ENCODE measurements at places on chromosomes 2 and 18. TPM values are rescaled to one million over a fixed set of nuclear protein-coding genes. Genes with fewer than 3 reads are reported as not detected.

LRRTM4 gene
- polyA plus RNA-seq: not detected

POTEI gene
- polyA plus RNA-seq: not detected

STAT4 gene
- polyA plus RNA-seq: 11.6 TPM

TUBB8B gene
- not detected for polyA plus RNA-seq

NAT8 gene
- polyA plus RNA-seq: not detected

GALNT5 gene
- polyA plus RNA-seq: 3.2 TPM

DSG2 gene
- polyA plus RNA-seq: 35.9 TPM

CPO gene
- polyA plus RNA-seq: 0.13 TPM

CFC1 gene
- polyA plus RNA-seq: not detected

DOK1 gene
- polyA plus RNA-seq: 5.1 TPM

CHRNA1 gene
- polyA plus RNA-seq: not detected

AKAIN1 gene
- not detected for polyA plus RNA-seq

NT5C1B gene
- polyA plus RNA-seq: not detected

PTPRM gene
- 39.3 TPM for polyA plus RNA-seq

GRCh38 chr2:118387509-118387908 is 299.2 kb downstream of the INSIG2 start:
- DNase-seq: no peak

DNA sequence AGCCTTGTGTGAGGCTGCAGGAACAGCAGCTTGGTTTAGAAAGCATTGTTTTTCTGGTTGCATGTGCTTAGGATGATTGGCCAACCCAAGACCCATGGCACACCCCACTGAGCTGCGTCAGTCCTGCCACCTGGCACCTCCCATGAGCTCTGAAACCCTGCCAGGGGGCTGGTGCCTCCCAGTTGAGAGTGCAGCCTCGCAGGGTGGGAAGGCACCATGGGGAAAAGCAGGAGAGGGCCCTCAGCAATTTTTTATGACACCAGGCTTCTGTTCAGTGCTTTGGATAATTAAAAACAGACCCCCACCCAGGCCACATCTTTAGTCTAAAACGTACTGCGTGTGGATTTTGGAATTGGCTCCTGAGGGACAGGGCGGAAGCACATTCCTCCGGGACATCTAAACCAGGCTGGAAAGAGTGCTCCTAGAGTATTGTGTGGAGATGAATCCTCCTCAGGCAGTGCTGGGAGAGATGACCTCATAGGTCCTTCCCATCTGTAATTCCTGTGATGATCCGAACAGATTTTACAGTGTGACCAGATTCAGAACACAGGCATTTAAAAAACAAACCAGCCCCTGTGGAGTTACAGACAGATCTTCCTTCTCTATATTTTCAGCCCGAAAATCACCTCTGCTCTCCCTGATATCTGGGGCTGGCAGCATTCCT is 438.3 kb downstream of the ZNF521 start:
- no peak for DNase-seq

DNA sequence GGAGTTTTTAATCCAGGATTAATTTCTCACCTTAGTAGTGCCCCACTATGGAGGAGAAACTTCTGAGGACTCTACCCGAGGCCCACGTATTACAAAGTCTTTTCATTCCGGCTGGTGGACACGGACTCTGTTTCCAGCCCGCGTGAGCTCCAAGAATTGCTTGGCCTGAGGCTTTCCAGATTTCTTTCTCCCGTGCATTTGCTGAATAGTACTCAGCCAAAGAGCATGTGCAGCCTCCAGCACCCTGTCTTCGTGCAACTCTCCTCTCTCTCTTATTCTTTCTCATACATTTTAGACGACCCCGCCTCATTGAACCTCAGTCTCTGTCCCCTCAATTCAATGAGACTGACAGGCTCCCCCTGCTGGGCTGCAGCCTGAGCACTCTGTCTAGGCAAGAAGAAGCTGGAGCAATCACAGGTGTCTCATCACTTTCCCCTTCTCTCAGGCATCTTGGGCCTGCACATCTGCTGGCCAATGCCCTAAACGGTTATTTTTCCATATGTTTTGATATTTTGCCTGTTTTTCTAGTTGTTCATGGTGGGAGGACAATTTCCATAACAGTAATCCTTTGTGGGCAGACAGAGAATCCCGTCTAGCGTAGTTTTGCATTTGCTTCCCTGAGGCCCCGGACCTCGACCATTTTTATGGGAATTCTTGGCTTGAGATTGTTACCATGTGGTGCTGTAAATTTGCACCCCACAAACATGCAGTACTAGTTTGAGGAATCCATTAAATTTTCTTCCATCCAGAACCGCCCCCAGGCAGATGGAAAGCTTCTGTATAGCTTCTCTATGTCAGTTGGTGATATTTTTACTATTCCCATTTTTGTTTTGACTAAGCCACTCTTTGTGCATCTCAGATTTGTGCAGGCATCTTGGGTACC is 50.1 kb upstream of the LPIN2 start:
- DNase-seq: no peak

GRCh38 chr18:46196627-46197243 is 92.5 kb downstream of the HAUS1 start:
- no peak for DNase-seq

GRCh38 chr18:22637787-22638186 is 220.1 kb upstream of the CTAGE1 start:
- DNase-seq: peak; percentile 10

DNA sequence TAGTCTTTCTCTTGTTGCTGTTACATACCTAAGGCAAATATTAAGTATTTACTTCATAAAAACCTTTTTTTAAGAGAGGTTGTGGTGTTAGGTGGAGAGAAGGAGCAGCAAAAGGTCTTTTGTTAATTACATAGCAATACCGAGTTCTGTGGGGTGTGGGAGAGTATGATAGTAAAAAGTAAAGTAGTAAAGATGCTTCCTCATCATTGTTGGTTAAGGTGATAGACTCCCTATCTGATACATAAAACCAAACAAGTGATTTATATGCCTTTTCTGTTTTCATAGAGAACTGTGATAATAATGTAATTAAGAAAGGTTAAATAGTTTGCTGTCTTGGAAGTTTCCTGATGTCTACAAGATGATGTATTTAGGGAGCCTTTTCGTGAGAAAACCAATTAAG is 75.4 kb downstream of the EML4 start:
- DNase-seq: no peak

DNA sequence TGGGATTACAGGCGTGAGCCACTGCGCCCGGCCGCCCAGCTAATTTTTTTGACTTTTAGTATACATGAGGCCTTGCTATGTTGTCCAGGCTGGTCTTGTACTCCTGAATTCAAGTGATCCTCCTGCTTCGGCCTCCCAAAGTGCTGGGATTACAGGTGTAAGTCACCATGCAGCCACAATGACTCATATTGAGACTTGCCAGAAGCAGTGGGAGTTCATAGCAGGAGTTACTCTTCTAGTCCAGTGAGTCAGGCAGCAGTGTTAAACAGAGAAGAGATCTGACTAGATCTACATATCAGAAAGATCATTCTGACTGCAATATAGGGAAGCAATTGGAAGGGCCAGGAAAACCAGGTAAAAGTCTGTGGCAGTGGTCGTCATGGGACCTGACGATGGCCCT is 1.5 kb upstream of the FLACC1 start:
- peak; percentile 52 for DNase-seq

DNA sequence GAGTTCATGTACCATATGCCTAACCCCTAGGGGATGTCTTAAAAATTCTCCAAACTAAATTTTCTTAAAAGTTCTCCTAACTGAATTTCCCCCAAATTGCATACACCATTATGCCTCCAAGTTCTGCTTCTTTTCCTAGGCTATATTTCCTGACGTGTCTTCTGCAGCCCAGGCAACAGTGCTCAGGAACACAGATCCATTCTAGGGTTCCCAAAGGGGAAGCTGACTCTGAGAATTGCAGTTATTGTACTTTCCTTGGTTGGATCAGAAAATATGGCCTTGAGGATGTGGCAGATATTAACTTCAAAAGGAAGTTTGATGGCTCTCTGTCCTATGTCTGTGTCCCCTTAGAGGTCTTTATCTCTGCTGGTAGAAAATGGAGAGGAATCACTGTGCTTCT is 124.3 kb downstream of the TMEM17 start:
- DNase-seq: no peak

- no peak for DNase-seq
Observed at GRCh38 chr2:163405298-163405697, 330.5 kb downstream of the FIGN start.

DNA sequence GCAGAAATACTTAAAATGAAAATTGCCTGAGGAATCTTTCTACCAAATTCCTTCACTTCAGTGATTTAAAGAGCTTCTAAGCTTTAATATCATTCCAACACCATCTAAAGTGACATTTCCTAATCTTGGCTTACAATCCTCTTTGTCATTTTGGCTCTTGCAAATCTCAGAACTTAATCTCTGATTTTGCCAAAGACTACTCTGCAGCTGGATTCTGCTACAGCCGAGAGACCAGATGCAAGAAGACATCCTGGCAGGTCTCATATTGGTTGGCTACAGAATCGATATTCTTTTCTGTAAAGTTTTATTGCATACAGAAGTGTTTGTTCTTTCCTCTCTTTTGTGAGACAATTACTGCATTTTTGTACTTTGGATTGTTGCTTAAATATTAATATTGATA is 716.5 kb upstream of the LRATD1 start:
- DNase-seq: no peak

DNA sequence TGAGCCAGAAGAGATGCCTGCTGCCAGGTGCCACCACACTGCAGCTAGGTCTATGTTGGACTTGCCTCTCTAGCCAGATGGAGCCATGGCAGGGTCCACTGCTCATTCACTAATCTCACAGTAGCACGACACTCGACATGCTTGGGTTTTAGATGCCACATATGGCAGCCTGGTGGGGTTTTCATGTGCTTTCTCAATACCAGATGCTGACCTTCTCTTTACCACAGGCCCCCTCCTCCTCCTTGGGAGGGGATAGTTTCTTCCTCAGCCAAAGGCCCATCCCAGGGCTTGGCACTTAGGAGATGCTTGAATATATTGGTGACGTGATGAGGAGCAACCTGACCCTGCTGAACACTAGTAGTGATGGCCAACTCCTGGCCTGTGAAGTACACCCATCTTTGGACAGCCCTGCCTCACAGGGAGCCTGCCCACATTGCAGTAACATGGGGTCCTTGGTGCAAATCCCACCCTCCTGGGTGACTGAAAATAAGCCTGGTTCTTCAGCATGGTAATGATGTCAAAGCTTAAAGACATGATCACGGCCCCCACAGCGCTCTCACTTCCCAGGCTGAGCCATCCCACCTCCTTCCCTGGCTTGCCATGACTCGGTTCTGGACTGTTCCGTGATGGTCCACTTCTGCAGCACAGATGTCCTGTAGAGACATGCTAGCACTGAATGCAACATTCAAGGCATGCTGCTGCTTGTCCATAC is 227.5 kb downstream of the SH3RF3 start:
- no peak for DNase-seq

DNA sequence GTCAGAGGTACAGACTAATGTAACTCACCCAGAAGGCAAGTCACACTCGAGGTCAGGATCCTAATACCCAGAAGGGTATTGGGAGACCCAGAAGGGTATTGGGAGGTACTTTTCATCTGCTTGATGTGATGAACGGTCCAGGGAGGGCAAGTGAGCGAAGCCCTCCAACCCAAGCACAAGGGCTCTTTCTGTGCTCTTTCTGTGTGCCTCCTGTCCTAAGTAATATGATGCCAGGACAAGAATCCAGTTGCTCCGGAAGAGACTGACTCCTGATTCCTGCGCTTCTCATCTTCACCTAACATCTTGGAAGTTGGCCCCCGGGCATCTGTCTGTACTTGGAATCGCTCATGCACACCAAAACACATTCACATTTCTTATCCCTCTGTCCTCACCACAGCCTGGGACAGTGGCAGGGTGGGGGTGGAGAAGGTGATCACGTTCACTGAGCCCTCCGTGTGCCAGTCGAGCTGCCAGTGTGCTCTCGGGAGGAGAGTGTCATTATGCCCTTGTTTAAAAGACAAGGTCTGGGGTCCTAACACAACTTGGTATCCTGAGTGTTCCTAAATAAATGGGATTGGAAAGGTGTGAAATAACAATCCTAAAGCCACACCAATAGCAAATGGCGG is 17.1 kb downstream of the GYPC start:
- no peak for DNase-seq

- DNase-seq: no peak
Observed at GRCh38 chr18:31386741-31387140, 10.2 kb downstream of the DSG4 start.

DNA sequence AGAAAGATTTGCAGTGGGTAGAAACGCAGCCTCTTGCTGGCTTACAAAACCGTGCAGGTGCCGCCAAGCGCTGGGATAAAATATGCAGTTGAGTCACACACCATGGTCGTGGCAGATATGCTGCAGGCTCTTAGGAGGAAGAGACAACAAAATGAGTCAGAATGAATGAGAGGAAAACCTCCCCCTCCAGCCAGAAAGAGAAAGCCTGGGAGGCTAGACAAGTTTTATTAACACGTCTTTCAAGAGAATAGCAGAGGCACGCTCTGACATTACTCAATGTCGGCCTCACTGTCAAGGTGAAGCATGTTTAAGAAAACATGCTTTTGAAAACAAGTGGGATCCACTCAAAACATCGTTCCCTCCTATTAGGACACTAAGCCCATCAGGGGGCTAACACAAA is 37.1 kb upstream of the ZCCHC2 start:
- DNase-seq: peak; percentile 67

DNA sequence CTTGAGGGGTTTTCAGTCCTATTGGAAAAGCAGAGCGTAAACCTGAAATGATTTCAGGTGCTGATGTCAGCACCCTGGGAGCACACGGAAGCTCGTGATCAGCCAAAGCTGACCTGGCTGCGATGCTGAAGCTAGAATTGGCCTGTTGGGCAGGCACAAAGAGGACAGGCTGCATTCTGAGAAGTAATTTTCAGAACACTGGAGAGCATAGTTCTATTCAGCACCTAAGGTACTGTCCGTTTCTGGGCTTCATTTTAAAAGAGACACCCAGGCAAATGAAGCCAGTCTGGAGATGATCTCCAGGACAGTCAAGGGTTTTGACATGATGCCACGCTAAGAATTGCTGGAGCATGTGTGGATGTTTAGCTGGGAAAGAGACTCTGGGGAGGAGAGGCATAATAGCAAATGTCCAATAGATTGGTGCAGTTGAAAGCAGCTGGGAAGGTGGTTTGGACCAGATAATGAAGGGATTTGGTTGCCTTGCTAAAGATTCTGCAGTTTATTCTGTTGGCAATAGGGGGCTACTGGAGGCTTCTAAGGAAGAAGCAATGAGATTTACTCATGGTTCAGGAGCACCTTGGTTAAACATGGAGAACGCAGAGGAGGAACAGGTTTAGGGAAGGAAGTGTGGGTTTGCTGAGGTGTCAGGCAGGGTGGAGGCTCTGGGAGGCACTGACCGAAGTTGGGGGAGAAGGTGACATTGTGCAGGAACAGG is 86.6 kb downstream of the ACOXL start:
- no peak for DNase-seq

GRCh38 chr2:122635686-122636085 is 880.2 kb downstream of the TSN start:
- DNase-seq: no peak

GRCh38 chr2:240429872-240430491 is 5.5 kb upstream of the GPC1 start:
- DNase-seq: no peak

GRCh38 chr18:9086015-9086414 is 16.5 kb upstream of the NDUFV2 start:
- DNase-seq: no peak

DNA sequence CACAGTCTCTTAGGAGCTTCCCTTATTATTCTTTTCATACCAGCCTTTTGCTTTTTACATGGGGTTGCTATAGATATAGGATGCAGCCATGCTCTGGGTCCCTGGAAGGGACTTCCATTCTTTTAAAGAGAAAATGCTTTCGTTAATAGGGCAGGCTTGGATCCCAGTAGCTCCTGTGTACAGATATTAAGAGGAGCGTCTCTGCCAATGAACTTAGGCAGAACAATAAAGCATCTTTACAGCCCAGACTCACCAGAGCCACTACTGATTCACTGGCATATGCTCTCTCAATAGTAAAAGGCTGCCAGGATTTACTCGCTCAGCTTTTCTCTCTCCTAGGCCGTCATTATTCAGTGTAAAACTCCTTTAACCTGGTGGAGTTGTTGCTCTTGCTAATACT is 1385.4 kb upstream of the PIK3C3 start:
- DNase-seq: no peak
